Fibroblast of the conjunctiva (primary cell): ENCODE measurements at places on chromosomes 11 and 22.

GRCh38 chr11:117443266-117444186 is 115.9 kb downstream of the CEP164 start:
- DNase-seq: no peak

DNA sequence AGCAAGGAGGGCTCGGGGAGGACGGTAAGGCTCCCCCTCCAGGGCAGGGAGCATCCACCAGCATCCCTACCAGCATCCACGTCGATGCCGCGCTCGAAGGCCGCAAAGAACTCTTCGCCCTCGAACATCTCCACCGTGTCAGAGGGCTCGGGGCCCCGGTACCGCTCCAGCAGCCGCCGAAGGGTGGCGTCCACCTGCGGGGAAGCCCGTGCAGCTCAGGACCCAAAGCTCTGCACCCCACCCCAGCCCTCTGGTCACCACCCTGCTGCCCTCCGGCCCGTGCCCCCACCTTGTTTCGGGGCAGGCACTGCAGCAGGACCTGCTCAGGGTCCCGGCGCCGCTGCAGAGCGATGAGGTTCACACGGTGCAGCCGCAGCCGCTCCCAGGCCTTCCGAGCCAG is 2.4 kb upstream of the SLC25A22 start:
- no peak for DNase-seq

GRCh38 chr22:20267441-20268278 is 458 bp downstream of the RTN4R start:
- no peak for DNase-seq

- no peak for DNase-seq
These were observed 48.0 kb upstream of the AMPD3 start for GRCh38 chr11:10407055-10407454.

DNA sequence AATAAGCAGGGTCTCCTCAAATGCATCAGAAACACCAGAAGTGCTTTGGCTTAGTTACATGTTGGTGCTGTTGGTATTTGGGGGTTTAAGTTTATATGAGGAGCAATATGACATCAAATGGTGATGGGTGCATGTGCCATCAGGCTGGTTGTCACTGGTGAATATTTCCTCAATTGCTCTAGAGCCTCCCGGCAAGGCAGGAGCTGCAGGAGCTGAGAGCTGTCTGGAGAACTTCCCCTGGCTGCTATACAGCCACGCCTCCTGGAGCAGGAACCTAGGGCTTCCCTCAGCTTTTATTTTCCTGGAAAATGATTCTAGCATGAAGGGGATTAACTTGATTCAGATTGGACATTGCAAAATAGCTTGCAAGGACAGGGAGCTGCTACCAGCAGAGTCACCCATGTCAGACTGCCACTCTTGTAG is 15.8 kb downstream of the IGLL5 start:
- no peak for DNase-seq

DNA sequence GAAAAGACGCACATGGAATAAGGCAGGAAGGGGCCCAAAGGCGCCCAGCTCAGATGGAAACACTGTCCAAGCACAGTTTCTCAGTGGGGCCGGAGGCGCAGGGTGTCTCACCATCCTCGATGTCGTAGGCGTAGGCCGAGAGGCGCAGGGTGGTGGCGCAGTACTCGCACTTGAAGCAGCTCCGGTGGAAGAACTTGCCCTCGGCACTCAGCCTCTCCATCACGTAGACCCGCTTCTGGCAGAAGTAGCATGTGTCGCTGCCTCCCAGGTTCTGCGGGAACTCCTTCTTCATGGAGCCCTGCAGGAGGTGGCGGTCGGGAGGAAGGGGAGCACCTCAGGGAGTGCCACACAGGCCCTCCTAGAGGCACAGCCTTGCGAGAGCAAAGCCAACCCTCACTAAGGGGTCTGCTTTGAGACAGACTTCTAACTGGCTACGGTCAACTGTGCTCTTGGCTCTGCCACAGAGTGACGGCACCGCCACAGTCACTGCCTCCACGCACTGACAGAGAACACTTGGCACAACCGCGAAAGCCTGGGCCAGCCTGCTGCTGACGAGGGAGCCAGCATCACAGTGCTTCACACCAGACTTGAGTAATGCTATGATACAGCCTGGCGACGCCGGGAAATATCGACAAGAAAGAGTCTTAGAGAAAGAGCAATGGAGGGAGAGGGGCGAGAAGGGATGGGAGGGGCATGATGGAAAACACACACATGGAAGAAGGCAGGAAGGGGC is 97.6 kb upstream of the BID start:
- no peak for DNase-seq

GRCh38 chr11:1559111-1559951 is 12.7 kb downstream of the DUSP8 start:
- peak; percentile 73 for DNase-seq

DNA sequence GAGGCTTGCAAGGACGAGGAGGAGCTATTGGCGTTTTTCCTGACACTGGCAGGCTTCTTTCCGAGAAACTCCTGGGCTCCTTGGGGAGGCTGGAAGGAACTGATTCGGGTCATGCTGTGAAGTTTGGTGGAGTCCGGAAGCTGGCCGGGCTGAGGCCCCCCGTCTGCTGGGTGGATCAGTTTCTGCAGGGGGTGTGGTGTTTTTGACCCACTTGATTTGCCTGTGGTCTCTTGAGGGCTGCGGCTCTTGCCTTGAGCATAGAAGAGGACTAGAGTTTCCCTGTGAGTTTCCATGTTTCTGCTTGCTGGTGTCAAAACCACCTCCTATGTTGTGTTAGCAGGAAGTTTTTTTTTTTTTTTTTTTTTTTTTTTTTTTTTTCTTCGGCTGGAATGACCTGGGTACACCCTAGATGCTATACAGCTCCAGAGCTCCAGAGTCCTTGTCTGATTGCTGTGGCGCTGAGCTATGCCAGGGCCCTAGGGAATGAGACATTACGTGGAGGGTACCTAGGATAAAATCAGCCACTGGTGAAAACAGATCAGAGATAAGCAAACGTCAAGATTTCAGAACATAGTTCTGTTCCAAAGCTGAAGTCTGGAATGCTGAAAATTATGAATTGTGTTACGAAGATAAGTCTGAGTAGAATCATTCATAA is 728 bp downstream of the TBC1D22A start:
- no peak for DNase-seq

GRCh38 chr22:25942856-25943411 is 200.9 kb downstream of the MYO18B start:
- no peak for DNase-seq

DNA sequence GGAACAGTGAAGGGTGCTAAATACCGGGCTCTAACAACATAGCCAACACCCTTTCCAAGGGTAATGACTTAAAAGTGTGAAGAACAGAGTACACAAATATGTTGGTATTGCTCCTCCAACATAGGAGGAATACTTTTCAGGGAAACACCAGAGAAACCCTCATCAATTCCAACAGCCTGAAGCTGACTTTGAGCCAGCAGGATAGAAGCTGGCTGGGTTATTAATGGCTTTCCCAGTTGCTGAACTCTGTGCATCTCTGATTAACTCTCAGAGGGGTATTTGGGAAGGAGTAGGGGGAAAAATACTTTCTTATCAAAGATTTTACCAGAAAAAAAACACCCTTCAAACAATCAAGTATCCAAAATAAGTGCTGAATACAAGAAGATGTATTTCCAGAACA is 95.6 kb downstream of the AMBRA1 start:
- DNase-seq: no peak
